ENCODE measurements at places on chromosomes 5 and 9.

DNA sequence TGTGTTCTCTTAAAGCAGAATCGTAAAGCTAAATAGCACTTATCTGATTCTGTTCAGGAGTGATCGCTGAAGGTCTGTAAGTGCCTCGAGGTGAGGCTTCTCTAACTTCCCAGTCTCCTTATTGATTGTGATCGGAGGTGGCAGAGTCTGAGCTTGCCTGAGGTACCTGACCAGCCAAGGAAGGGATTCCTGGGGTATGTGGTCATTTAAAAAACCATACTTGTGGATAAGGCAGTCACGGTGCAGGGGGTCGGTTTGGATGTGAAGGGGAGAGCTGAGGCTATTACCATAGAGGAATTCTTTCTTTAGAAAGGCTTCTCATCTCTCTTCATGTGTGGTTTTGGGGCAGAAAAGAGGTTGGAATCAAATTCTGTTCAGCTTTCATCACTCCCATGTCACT lies 193.7 kb downstream of the TLE4 start:
- no peak for DNase-seq

DNA sequence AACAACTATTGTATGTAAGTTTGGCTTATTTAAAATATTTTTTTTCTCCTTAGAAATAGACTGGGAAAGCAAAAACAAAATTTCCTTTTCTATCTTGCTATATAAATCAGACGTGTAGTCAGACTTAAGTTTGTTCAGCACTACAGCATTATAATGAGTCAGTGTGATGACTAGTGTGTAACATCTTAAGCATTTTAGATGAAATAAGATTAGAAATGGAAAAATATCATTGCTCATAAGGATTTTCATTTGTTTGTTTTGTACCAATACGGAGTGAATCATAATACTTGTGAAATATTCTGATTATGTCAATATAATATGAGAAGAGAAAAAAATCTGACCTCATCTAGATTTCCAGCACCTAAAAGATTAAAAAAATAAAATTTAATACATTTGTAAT lies 64.7 kb upstream of the RICTOR start:
- no peak for DNase-seq

- no peak for DNase-seq
Measured at GRCh38 chr5:14365831-14366430, 215.7 kb upstream of the OTULINL start.

DNA sequence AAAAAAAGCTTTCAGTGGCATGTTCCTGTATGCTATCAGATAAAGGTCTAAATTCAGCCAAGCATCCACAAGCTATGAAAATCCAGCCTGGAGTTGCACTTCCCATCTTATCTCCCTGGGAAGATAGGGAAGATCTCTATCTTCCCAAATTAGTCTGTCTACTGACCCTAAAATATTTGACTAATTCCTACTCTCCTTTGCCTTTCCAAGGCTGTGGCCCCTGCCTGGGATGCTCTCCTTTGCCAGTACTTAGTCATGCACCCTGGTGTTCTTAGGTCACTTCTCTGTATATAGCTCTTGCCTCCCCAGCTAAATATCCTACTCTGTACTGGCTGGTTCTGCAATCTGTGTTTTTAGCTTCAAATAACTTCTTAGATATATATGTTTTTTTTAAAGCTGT lies 44.0 kb upstream of the PLPP1 start:
- no peak for DNase-seq

DNA sequence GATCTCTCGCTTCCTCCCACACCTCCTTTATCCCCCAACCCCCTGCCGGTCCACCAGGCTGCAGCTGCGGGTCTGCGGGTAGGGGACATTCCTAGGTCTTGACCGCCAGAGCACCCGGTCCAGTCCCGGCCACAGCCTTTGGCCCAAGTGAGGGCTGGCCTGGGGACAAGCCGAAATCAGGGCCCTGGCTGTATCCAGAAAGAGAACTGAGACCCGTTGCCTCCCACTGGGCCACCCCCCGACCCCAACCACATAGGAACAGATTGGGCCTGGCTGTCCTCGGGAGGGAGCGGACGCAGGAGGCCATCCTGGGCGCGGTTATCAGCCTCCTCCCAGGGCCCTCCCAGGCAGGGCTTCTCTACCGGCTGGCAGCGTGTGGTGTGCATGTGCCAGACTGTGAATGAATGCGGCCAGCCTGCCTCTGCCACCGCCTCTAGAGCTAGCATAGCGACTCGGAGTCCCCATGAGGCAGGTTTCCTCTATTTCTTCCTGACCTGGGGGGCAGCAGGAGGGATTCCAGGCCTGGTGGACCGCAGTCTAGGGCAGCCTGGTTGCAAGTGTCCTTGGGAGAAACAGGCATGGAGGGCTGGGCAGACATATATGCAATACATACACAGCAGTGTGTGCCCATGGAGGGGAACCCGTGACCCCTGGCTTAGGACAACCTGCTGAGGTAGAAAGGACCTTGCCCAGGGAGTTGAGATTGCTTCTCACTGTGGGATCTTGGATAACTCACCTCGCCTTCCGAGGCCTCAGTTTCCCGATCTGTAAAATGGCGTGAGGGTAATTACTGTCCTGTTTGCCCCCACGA lies 1.2 kb downstream of the N4BP3 start:
- no peak for DNase-seq

DNA sequence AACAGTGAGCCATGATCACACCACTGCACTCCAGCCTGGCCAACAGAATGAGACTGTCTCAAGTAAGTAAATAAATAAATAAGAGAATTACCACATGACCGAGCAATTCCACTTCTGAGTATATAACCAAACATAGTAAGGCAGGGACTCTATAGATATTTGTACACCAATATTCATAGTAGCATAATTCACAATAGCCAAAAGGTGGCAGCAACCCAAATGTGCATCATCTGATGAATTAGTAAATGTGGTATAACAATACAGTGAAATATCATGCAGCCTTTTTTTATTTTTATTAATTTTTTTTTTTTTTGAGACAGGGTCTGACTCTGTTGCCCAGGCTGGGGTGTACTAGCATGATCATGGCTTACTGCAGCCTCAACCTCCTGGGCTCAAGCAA lies 33.1 kb downstream of the ALDH7A1 start:
- DNase-seq = no peak

All from DMS 273 treated with DMSO at 0.1 percent for 48 hours (cell line).